Transverse colon (tissue), 4 donors: ENCODE measurements at places on chromosomes 7 and 10. TPM values are rescaled to one million over a fixed set of nuclear protein-coding genes. Genes with fewer than 3 reads are reported as not detected.

GRCh38 chr10:14889318-14889717, 10.7 kb downstream of the SUV39H2 start:
- no peak for DNase-seq
- H3K36me3 ChIP-seq = no peaks in the 10 kb centered on the region
- H3K27ac ChIP-seq = no peak overlapping the region
- no peak overlapping the region for H3K4me3 ChIP-seq
- no peaks in the 10 kb centered on the region for H3K4me1 ChIP-seq

DNA sequence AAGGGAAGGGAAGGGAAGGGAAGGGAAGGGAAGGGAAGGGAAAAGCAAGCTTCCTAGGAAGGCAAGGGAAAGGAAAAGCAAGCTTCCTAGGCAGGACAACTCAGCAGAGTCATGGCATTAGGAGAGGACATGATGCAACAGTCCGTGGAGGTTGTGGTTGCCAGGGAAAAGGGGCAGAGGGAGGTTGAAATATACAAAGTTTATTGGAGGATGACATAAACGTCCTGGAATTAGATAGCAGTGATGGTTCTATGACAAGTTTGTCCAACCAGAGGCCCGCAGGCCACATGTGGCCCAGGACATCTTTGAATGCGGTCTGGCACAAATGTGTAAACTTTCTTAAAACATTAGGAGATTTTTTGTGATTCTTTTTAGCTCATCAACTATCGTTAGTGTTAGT, 59.8 kb upstream of the OPN4 start:
- H3K36me3 ChIP-seq = no peaks in the 10 kb centered on the region
- H3K4me1 ChIP-seq = no peaks in the 10 kb centered on the region
- H3K27ac ChIP-seq = no peak overlapping the region
- no peaks in the 10 kb centered on the region for H3K27me3 ChIP-seq
- no peak overlapping the region for H3K4me3 ChIP-seq
- DNase-seq = no peak

DNA sequence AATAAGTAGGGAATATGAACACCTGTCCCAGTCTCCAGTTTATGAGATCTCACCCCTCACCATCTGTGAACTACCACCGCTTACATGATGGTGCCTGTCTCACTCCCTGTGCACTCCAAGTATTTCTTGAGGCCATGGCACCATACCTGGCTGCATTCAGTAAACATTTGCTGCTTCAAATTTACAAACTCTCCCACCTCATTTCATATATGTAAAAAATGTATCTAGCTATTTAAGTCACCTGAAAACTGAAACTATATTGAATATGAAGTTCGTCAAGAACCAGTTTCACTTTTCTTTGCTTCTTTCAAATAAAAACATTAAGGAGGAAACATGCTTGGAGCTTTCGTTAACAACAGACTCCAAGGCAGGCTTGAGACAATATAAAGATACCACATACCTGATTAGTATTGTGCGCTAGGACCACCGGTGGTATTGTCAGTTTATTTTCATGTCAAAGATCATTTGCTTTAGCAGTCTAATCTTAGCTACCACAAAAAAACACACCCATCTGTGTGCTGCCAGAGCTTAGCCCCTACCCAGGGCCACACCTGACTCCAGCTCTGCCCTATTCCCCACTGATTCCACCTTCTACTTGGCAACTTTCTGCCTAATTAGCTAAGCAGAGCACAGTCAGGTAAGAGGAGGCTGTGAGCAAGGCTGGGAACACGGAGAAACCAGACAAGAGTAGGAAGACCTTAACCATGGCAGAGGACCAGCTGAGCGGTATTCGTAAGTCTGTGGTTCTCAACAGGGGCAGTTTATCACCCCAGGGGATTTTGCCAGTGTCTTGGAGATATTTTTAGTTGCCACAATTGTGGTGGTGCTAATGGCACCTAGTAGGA, 92.0 kb downstream of the ZFAND4 start:
- peak; percentile 47 for DNase-seq
- peak overlapping the region; percentile 84 for H3K27ac ChIP-seq
- H3K4me3 ChIP-seq = peak overlapping the region; percentile 13
- H3K36me3 ChIP-seq = no peaks in the 10 kb centered on the region
- H3K27me3 ChIP-seq = no peaks in the 10 kb centered on the region

AASS gene
- 3.0 TPM for total RNA-seq

DNA sequence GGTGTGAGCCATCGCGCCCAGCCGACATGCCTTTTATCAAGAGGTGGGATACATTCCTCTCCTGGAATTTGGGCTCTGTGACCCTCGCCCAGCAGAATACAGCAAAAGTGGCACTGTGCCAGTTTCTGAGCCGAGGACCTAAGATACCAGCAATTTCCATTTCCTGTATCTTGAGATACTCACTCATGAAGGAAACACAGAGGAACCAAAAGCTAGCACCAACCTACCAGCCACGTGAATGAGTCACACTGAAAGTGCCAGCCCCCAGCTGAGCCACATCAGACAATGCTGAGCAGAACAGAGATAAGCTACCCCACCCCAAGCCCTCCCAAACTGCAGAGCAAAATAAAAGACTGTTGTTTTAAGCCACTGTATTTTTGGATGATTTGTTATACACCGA, 56.3 kb downstream of the CACUL1 start:
- no peaks in the 10 kb centered on the region for H3K27me3 ChIP-seq
- H3K4me3 ChIP-seq = no peak overlapping the region
- H3K4me1 ChIP-seq = peaks cover 13% of the 10 kb centered on the region
- no peak overlapping the region for H3K27ac ChIP-seq
- H3K36me3 ChIP-seq = no peaks in the 10 kb centered on the region
- peak; percentile 13 for DNase-seq

DNA sequence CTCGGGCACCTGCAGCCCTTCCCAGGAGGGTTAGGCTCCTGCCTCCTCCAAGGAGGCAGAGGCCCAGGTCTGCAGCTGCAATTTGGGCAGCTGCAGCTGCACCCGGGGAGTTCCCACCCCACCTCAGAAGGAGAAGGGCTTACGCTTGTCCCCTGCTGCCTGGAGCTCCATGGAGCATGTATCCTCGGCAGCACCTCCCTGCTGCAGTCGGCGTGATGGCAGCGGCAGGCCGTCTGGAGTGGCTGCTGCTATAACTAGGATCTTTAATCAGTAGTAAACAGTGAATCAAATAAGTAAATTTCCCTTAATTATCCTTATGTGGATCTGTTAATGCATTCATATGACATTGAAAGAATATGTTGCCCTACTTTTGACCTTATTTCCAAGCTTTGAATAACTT, 167.0 kb downstream of the PON1 start:
- no peaks in the 10 kb centered on the region for H3K36me3 ChIP-seq

DNA sequence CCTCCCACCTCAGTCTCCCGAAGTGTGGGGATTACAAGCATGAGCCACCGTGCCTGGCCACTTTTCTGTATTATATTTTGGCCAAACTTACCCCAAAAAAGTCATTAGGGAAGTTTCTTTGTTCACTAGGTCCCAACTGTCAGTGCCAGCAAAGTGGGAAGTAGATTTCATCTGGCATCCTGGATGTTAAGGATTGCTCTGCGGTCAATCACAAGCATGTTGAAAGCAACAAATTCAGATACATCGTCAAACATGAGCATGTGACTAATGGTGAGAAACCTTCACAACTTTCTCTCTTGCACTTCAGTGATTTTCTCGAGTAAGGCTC, 14.3 kb upstream of the LRRC17 start:
- H3K36me3 ChIP-seq = no peaks in the 10 kb centered on the region
- no peaks in the 10 kb centered on the region for H3K27me3 ChIP-seq
- H3K4me1 ChIP-seq = no peaks in the 10 kb centered on the region
- DNase-seq = no peak
- H3K27ac ChIP-seq = no peak overlapping the region
- no peak overlapping the region for H3K4me3 ChIP-seq

DNA sequence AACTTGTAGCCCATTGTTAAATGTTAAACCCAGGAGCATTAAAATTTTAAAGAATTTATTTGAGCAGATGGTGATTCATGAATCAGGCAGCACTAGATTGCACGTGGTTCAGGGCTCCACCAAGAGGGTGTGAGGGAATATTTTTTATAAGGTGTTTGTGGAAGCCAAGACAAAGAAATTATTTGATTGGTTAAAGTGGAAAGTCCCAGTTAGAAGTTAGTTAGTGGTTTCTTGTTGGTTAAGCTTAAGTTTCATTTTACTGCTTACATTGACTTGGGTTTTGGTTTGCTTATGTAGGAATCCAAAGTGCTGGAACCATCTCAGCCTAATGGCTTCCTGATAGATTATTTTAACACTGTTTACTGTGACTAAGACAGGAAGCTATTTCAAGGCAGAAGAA, 906.2 kb downstream of the LRMDA start:
- H3K27ac ChIP-seq = no peak overlapping the region
- no peaks in the 10 kb centered on the region for H3K27me3 ChIP-seq
- no peak for DNase-seq
- H3K4me1 ChIP-seq = peaks cover 28% of the 10 kb centered on the region
- H3K36me3 ChIP-seq = no peaks in the 10 kb centered on the region

TMEM243 gene
- total RNA-seq = 2.2 TPM
